ENCODE measurements at places on chromosomes 4 and X.

GRCh38 chr4:155143512-155143911 is 64.9 kb upstream of the NPY2R start:
- DNase-seq: no peak

- DNase-seq: no peak
These were observed 52.9 kb downstream of the PPP2R2C start for GRCh38 chr4:6419452-6420028.

DNA sequence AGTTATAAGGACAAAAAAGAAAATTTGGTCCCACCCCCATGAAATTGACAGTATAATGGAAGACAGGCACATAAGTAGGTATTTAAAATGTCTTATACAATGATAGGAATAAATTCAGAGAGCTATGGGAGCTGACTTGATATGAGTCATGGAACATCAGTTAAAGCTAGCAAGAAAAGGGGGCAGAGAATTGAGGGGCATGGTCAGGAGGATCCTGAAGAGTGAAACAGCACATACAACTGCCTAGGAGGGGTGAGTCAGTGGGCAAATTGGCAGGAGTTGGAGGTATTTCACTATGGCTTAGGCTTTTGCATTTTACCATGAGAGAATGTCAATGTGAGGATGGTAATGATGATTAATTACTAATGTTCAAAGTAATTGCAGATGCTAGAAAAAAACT is 95.4 kb upstream of the BANK1 start:
- DNase-seq: peak; percentile 11

- no peak for DNase-seq
These were observed 441.0 kb downstream of the GPM6A start for GRCh38 chr4:175371091-175371490.

GRCh38 chr4:139773560-139774318 is 108.1 kb downstream of the MGST2 start:
- no peak for DNase-seq

DNA sequence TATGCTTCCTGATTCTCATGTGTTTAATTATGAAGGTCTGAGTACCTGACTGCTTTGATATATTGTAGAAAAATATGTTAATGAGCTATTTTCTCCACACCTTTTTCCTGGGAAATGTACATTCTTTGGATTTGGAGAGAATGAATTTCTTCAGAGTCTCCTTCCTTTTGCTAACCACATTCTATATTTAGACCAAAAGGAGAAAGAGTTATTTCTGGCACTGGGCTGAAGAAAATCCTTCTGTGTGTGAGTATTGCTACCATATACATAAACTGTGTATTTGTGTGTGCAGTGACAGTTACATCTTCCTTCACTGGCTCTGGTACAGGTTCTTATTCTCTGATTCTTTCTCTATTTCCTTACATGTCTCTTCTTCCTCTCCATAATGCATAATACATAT is 44.5 kb upstream of the PGRMC2 start:
- DNase-seq: no peak

DNA sequence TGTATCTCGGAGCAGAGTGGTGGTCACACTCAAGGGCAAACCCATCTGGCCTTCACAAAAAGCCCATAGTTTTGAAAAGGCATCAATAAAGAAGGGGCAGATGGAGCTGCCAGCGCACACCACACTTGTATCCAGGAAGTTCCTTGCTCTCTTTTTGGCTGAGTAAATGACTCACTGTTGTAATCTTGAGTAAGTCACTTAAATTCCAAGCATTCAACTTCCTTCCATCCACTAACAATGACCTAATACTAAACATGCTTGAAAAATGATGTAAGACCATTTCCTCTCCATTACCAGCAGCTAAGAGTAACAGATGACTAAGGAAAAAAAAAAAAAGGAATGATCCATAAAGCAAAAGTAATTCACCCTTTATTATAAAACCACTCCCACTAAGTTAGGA is 32.4 kb upstream of the MYOZ2 start:
- DNase-seq: peak; percentile 83

DNA sequence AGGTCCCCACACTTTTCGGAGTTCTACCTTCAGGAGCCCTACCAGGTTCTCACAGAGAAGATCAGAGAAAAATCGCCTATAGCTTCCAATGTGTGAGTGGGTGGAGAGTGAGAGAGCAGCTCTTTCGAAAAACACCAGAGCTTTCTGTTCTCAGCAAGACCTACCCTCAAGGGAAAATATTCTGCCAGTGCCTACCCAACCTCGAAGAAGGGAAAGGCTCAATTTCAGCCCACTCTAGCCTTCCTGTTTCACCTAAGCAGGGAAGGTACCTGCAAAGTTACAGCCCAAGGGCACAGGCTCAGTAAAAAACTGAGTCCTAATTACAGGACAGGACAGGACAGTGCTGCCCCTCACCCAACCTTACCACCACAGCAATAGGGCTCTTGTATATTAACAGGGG is 104.0 kb upstream of the WDR17 start:
- no peak for DNase-seq

DNA sequence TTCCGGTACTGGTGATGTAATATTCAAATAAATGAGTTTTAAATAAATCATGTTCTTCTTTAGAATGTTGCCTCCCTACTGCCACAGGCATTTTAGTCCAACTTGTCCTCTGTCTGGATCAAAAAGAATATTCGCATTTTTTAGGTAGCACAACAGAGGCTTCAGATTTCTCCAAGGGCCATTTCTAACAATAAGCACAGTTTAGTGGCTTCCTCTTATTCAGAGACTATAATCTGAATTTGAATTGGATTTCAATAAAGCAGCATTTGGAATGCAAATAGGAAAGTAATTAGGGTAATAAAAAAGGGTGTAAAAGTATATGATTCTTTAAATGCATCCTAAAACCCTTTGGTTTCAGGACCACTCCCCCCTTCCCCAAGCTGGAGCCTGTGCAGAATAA is 167.9 kb upstream of the GLRA2 start:
- no peak for DNase-seq

DNA sequence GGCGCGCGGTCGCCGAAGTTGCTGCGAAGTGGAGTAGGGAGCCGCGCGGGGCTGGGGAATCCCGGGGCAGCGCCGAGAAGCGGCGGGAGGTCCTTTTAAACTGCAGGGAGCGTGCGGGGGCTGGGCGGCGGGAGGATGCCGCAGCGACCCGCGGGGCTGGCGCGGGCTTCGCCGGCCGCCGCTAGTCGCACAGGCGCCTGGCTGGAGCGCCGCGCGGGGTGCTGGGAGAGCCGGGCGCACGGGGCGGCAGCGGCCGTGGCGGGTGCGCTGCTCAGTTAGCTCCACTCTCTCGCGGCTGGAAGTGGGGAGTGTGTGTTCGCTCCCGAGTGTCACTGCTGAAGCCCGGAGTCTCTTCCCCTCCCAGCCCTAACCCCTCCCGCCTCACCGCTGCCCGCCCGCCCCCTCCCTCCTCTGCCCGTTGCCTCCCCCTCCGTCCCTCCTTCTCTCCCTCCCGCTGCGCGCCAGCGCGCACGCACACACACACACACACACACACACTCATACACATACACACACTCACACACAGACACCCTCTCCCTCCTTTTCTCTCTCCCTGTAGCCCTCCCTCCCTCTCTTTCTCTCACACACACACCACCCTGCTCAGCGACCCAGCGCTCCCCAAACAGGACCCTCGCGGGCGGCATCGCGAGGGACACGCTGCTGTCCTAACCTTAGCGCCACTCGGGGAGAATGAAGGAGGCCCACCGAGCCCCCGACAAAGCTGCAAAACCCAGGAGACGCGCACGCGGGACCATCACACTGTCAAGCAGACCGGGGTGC is at the start of gene NDNF:
TSS of gene NDNF (minus strand) at position 312 of the 780 bp plus-strand sequence. CDS start 26,698 bp downstream, outside the sequence.
- no peak for DNase-seq

DNA sequence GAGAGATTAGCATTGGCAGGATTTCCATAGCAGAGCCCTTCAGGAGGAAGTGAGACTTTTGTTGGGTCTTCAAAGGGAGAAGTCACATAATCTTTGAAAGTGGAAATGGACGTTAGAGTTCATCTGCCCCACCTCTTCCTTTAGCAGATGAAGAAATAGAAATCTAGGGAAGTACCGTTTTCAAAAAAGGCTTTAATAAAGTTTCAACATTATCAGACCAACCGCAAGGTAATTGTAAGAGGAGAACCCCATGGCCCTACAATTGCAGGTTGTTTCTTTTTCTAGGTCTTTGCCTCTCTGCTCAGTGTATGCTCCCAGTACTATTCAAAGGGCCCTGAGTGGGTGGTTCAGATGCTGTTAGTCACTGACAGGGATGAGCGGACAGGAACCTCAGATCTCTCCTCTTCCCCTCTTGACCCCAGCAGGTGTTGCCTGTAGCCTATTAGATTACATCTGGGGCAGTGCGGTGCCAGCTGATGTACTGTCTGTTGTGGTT is 48.6 kb upstream of the AP1S2 start:
- DNase-seq: no peak

Data from RWPE1 (cell line).